ENCODE measurements at places on chromosomes 5 and 9. TPM values are rescaled to one million over a fixed set of nuclear protein-coding genes. Genes with fewer than 3 reads are reported as not detected.
A peak's percentile ranks its signal among the peaks of the same experiment; 100 is the strongest.

GRCh38 chr9:125829743-125830142 lies 82.6 kb downstream of the PBX3 start:
- no peaks in the 10 kb centered on the region for H3K36me3 ChIP-seq
- no peak for DNase-seq
- no peak overlapping the region for H3K4me3 ChIP-seq
- no peak overlapping the region for H3K27ac ChIP-seq
- H3K4me1 ChIP-seq, result peaks cover 4% of the 10 kb centered on the region

DNA sequence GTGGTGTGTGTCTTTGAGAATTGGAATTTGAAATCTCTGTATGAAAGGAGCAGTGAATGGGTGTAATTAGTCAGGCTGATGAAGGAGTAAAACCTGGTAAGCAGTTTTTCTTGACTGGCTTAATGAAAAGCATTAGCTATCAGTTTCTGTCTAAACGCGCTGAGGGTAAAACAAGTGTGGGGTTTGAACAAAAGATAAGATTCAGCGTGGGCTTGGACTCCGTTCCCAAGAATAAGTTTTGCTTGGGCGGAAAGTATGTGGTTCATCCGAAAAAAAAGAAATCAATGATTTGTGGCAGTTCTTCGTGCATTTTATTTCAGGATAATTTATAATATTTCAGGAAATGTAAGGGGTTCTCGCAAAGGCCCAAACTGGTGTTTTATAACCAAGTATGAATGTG lies 217.3 kb downstream of the NTRK2 start:
- H3K4me3 ChIP-seq, result no peak overlapping the region
- no peaks in the 10 kb centered on the region for H3K27me3 ChIP-seq
- H3K27ac ChIP-seq, result no peak overlapping the region
- H3K36me3 ChIP-seq, result no peaks in the 10 kb centered on the region
- no peak for DNase-seq
- no peaks in the 10 kb centered on the region for H3K4me1 ChIP-seq

DNA sequence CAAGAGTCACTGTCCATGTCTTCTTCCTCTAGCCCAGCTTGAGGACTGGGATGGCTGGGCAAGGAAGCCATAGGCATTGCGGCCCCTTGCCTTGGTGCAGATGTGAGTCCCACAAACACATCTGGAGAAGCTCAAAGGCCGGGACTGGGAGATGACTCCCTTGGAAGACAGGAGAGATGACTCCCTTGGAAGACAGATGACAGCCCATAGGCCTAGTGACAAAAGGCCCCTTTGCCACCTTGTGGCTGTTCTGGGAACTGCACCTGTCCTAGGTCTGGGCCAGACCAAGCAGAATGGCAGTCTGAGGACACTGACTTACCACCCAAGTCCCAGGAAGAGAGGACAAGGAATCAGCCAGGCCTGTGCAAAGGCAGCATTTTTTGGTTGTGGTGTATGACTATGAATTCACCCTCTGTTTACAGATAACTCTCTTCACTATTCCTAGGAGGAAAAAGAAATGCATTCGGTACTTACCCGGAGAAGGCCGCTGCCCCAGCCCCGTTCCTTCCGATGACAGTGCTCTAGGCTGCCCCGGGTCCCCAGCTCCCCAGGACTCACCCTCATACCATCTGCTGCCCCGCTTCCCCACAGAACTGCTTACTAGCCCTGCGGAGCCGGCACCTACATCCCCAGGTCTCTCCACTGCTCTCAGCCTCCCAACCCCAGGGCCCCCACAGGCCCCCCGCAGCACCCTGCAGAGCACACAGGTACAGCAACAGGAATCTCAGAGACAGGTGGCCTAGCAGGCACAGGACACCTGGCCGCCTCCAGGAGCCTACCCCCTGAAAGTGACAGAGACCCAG lies 30.8 kb downstream of the SKP1 start:
- no peak overlapping the region for H3K4me3 ChIP-seq
- H3K27ac ChIP-seq, result no peak overlapping the region
- no peaks in the 10 kb centered on the region for H3K27me3 ChIP-seq
- peak; percentile 81 for DNase-seq
- no peaks in the 10 kb centered on the region for H3K36me3 ChIP-seq
- no peaks in the 10 kb centered on the region for H3K4me1 ChIP-seq

- H3K27ac ChIP-seq, result no peak overlapping the region
- H3K36me3 ChIP-seq, result no peaks in the 10 kb centered on the region
- H3K27me3 ChIP-seq, result no peaks in the 10 kb centered on the region
- no peak overlapping the region for H3K4me3 ChIP-seq
- no peak for DNase-seq
Observed at GRCh38 chr9:117305454-117305853, 109.4 kb downstream of the ASTN2 start.

- no peak for DNase-seq
- no peak overlapping the region for H3K4me3 ChIP-seq
- no peaks in the 10 kb centered on the region for H3K36me3 ChIP-seq
- H3K27me3 ChIP-seq, result no peaks in the 10 kb centered on the region
Observed at GRCh38 chr5:160347448-160347847, 23.0 kb downstream of the C1QTNF2 start.

DNA sequence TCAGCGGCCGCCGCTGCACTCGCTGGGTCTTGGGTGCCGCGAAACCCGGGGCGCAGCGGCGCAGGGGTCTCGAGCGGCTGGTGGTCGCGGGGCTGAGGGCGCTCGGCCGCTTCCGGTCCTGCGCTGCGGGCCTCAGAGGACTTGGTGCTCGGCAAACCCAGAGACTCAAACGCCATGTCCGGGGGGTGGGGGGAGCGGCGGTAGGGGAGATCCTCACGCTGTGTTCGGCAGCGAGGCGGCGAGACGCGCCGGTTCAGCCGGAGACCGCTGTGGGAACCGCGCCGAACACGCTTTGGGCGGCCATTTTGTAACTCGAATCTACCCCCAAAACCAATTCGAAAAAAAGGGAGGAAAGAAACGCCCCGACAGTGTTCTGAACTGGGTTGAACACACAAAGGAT lies 317.5 kb upstream of the CDH18 start:
- DNase-seq, result no peak
- no peaks in the 10 kb centered on the region for H3K36me3 ChIP-seq
- no peak overlapping the region for H3K27ac ChIP-seq
- H3K4me3 ChIP-seq, result no peak overlapping the region
- H3K4me1 ChIP-seq, result no peaks in the 10 kb centered on the region

GRCh38 chr5:128213833-128214232 lies 130.3 kb downstream of the SLC12A2 start:
- no peaks in the 10 kb centered on the region for H3K36me3 ChIP-seq
- no peaks in the 10 kb centered on the region for H3K27me3 ChIP-seq
- H3K27ac ChIP-seq, result no peak overlapping the region
- no peak overlapping the region for H3K4me3 ChIP-seq
- H3K4me1 ChIP-seq, result no peaks in the 10 kb centered on the region

Gene TRPM6
- 0.09 TPM for total RNA-seq

Gene DBH
- not detected for total RNA-seq

Gene CCNB1
- 408 TPM for total RNA-seq

Gene CAMK2A
- total RNA-seq, result 0.09 TPM

All from neural progenitor cell (in vitro differentiated cells).